NCI-H2081 (cell line): ENCODE measurements at places on chromosomes 6 and 20.

DNA sequence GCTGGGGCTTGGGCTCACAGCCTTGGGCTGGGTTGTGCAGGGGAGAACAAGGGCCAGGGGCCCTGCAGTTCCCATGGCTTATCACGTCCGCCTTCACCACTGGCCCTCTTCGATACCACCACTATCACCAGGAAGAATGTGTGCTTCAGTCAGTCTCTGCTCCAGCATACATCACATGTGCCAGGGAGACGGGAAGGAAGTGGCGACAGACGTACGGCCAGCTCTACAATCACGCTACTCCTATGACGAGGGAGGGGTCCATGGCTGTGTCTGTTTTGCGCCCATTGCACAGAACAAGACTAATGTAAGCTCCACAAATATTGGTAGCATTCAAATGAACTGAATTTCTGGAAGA is 72.1 kb downstream of the TRAM2 start:
- no peak for DNase-seq

GRCh38 chr6:65633501-65633900 is 73.5 kb downstream of the EYS start:
- DNase-seq, result no peak

DNA sequence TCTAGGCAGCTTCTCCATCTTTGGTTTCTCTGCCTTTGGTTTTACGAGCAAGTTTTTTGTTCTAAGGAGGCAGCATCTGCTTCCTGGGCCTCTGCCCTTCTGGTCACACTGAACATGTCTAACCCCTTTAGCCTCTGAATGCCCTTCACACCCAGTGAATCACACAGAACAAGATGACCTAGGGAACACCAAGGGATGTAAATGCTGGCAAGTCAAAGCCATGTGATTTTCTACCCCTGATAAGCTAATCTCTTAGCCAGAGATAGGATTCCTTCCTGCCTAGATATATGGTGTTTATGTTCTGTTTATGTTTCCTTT is 7.2 kb upstream of the BPIFB6 start:
- no peak for DNase-seq

DNA sequence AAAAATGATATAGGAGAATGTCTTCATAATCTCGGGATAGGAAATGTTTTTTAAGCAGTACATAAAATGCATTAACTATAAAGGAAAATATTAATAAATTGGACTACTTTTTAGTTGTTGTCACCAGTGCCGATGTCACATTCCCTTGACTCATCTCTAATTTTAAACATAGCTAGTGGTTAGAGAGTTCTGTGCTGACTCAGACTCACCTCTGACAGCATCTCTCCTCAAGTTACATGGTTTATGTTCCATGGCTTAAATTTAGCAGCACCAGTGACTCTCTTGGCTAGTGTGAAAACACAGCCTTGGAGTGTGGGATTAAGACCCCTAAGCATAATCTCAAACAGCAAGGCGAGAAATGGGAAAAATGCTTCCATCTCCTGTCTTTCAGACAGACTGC is 311.8 kb upstream of the MMS22L start:
- DNase-seq, result no peak
